ENCODE measurements at places on chromosomes 4 and X.

GRCh38 chrX:135295238-135295943, 13.9 kb upstream of the ETDC start:
- peak; percentile 50 for DNase-seq

- no peak for DNase-seq
These were observed 1079.6 kb upstream of the PABPC4L start for GRCh38 chr4:135281230-135281629.

DNA sequence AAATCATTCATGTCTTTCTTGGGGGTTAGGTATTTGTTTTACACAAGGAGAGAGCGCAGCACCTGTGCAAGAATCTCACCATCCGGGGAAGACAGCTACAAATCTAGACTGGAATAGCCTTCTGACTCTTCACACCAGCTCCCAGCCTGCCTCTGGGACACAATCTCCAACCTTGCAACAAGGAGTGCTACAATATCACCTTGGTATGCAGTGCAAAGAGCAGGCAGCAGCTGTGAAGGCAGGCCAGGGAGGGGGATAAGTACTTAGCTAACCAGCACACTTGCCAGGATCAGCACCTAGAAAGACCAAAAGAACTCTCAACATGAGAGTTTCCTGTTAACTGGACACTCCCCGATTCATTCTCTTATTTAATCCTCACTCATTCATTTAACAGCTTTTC, 235.3 kb downstream of the AR start:
- DNase-seq, result no peak

GRCh38 chrX:9807355-9808182, 21.3 kb downstream of the SHROOM2 start:
- DNase-seq, result no peak

- DNase-seq, result no peak
These were observed 57.8 kb upstream of the NDST4 start for GRCh38 chr4:115171220-115171619.

- no peak for DNase-seq
These were observed 291.7 kb downstream of the EVC2 start for GRCh38 chr4:5416637-5417036.

- DNase-seq, result no peak
These were observed 996.1 kb upstream of the PABPC4L start for GRCh38 chr4:135197641-135198040.

Data from posterior cingulate gyrus (tissue), 11 donors.